Activated CD4-positive, alpha-beta T cell treated with anti-CD3 and anti-CD28 coated beads, Interleukin-2, amount 50 U/mL, for 1 hour (primary cell): ENCODE measurements at places on chromosomes 3 and 15.
A peak's percentile ranks its signal among the peaks of the same experiment; 100 is the strongest.

DNA sequence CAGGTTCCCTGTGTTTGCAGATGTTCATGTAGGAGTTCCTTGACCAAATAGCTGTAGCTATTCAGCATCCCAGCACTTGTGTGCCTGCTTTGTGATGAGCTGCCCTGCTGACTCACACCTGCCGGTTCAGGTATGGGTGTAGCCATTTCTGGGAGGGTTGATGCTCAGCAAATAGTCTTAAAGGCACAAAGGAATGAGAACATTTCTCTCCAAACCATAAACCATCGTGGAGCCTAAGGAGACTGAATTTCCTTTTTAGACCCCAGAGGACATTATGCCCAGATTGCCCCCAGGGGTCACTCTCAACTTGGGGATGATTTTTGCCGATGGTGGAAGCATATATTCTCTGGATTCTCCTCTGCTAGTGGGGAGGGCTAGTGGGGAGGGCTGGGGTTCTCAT, 80.6 kb downstream of the ADAMTSL3 start:
- DNase-seq: no peak

DNA sequence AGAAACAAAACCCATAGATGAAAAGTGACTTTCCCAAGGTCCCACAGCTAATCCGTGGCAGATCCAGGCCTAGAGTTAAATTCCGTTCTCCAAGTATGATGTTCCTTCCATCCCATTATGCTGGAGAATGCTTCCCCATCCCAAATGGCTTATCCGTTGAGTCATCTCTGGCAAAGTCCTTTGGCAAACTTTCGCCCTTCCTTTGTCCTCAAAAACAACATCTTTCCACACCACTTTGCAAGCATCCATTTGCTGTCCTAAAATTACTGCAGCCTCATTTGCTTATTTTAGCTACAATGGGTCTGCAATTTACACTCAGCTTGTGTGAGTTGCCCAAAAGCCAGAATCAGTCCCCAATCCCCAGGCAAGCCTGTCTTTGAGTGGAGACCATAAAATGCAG, 304.0 kb upstream of the TLE3 start:
- no peak for DNase-seq

DNA sequence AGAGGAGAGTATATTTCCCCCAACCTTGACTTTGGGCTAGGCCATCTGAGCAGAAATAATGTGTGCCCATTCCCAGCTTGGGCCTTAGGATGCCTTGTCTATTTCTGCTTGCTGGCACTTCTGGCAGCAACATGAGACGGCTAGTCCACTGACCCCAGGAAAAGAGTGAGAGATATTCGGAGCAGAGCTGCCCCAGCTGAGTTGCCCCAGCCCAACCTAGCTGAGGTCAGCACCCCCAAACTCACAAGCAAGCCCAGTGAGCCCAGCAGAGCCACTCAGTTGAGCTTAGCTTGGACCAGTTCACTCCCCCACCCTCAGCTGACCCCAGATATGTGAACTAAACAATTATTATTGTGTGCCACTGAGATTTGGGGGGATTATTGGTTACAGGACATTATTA, 20.2 kb downstream of the ITGA11 start:
- DNase-seq: no peak

DNA sequence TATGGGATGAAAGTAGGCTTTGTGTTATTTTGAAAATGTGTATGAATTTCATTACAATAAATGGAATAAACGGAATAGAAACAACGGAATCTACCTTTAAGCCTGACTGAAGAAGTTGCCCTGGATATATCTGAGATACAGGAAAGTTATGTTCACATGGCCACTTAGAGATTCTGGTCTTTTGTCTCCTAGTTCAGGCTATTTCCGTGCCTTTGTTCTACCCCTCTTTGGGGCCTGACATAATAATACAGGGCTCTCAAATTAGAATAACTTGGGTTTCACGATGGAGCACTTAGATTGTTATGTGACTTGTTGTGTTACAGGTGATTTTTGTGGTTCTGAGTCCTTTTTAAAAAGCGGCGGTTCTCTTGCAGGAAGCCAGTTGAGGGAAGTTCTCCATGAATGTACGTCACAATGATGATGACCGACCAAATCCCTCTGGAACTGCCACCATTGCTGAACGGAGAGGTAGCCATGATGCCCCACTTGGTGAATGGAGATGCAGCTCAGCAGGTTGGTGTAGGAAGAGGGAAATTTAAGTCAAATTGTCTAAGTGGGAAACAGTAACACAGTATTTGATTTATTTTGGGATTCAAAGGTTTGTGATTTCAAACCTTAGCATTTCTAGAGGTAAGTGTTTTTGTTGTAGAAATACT, 72.8 kb downstream of the FNDC3B start:
- no peak for DNase-seq

GRCh38 chr3:118187221-118187620, 847.4 kb downstream of the IGSF11 start:
- no peak for DNase-seq

- peak; percentile 25 for DNase-seq
These were observed 738 bp downstream of the ACAP2 start for GRCh38 chr3:195441992-195442572.

DNA sequence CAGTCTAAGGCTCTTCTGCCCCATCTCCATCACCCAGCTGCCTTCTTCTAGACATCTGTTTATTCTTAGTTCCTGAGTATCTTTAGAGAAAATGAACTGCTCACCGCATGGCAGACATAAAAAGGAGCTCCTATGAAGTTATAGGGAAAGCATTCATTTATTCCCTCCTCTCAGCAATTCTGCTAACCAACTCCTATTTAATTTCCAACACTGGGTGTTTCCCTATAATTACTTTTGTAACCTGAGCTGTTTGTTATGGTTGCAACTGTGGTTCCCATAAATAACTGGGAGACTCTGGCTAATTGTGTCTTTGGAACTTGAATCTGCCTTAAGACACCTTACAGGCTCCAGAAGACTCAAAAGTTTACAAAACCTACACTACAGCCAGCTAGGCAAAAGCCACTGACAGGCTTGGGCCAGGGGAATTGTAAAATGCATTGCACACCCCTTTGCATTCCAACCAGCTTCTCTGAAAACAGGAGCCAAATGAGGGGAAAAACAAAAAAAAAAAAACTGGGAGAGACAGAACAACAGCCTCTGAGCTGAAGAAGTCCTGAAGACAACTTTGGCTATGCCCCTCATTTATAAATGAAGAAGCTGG, 231.5 kb upstream of the FEZF2 start:
- no peak for DNase-seq

GRCh38 chr3:185264849-185265553, 11.2 kb upstream of the EHHADH start:
- no peak for DNase-seq

DNA sequence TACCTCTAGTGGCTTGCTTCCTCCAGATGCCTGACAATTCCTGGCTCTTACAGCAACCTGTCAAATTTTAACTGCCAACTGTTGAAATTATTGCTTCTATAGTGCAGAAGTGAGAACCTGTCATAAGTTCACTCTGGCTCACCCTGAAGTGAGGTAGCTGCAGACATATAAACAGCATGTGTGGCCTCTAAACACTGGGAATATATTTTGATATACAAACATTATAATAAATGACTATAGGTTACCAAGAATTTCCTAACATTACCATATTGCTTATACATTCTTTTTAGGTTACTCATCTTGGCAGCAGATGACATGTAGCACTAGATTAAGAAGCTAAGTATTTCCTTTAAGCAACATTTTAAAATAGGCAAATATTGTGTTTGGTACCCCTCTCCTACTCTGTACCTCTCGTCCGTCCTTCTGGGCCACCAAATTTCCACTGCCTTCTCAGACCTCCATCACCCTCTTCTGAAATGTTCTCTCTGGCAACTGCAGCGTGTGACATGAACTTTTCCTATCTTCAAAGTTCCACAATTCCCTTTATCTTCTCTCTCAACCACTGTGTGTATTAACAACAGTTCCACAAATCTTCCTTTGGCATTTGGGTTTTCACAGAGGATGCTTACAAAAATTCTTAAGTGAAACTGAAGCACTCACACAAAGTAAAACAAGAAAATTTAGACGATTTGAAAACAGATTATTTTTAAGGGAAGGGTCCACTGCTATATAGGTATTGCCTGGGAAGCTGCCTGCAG, 15.3 kb upstream of the XXYLT1 start:
- DNase-seq: no peak

DNA sequence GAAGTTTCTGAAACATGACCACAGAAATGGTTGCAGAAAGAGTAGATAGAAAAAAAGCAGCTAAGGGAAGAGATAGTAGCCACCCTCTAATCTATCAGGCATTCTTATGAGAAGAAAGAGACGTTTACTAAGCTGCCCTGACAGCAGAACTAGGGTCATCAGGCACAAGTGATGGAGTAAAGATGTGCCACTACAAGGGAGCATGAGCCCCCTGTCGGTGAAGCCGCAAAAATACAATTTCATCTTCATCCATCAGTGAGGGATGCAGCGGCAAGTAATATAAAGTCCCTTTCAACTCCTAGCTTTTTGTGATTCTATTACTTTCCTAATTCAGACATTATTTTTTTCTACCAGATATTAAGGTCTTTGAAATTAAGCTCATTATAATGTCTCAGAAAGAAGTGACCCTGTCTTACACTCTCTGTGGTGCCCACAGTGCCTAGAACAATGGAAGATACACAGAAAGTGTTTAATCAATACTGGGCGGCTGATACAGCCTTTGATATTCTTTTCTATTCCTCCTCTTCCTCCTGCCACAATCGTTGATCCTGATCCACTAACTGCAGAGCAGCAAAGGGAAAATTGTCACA, 651.6 kb downstream of the NTRK3 start:
- DNase-seq: no peak

- no peak for DNase-seq
These were observed 41.5 kb downstream of the CP start for GRCh38 chr3:149180057-149180573.

GRCh38 chr3:11635680-11636393, 7.9 kb downstream of the VGLL4 start:
- DNase-seq: no peak

- DNase-seq: no peak
These were observed 33.9 kb downstream of the PTPRG start for GRCh38 chr3:61595288-61595687.

GRCh38 chr15:45448066-45448915, 69.9 kb upstream of the GATM start:
- DNase-seq: no peak

GRCh38 chr3:133361435-133361834, 38.4 kb upstream of the BFSP2 start:
- no peak for DNase-seq
